ENCODE measurements at places on chromosomes 11 and 22.

DNA sequence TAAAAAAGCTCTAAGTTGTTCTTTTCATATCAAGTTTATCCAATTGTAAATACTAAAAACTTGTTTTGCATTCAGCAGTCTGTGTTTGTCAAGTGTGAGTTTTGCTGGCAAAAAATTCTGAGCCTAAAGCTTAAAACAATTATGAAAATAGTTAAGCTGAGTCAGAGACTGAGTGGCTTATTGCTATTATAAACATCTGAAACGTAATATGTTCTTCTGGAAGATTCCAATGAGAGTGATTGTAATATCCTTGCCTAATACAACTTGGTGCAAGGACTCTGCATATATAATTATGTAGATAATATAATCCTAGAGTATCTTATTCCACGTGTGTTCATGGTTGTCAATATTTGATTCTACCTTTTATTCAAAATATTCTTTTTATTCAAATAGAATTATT lies 14.1 kb upstream of the NUP50 start:
- DNase-seq = no peak

DNA sequence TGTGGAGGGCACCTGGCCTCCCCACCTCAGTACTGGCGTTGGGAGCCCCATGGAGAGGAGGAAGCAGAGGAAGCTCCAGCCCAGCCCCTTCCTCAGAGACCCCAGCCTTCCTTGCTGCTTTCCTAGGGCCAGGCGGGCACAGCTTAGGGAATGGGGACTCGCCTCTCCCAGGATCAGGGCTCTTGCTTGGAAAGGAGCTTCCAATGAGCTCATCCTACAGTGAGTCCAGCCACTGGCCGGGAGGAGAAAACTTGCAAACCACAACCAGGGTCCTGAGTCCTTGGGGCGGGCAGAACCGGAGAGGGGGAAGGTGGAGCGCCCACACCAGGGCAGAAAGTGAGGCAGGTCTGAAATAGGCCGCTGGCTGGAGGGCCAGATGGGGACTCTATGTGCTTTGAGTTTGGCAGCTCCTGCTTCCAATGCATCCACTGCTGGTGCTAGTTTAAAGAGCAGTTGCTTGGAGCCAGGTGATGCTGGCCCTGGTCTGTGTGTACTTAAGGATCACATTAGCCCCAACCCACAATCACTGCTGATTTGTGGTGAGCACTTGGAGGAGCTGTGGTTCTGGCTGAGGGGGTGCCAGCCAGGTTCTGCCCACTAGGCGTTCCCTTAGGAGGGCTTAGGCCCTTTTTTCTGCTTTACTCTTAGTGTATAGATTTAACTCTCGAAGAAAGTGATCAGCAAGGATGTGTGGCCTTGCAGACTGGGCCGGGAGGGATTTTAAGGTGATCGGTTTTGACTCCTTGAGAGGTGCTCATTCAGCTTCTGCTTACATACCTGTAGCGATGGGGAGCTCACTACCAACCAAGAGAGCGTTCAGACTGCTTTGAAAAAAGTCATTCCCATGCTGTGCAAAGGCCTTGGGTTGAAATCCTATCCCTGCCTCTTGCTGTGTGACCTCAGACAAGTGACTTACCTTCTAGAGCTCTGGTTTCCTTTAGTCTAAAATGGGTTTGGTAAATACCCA lies 81.9 kb downstream of the TP53I11 start:
- DNase-seq = no peak

GRCh38 chr11:118914178-118914918 lies 11.4 kb downstream of the BCL9L start:
- DNase-seq = peak; percentile 76

DNA sequence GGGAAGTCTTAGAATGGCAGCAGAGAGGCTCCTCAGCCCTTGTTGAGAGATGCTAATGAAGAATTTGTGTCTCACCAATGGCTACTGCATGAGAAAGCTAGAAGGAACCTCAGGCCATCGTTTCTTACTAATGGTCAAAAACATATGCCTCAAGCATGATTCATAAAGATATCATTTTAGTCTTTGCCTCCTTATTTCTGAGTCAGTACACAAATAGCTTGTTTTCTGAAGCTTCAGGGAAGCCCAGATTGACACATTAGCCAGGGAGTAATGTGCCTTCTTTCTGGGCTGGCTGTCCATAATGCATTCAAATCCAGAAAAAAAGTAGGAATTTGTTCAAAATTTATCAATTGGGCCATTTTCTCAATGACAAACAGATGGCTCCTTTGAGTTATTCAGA lies 169.4 kb upstream of the ZBED5 start:
- DNase-seq = no peak

GRCh38 chr11:14751975-14752407 lies 108.4 kb downstream of the PDE3B start:
- no peak for DNase-seq

GRCh38 chr11:61954851-61955421 lies 4.8 kb downstream of the BEST1 start:
- peak; percentile 17 for DNase-seq

All from CD4-positive, alpha-beta T cell treated with Interleukin-12 subunit alpha and Interleukin-12 subunit beta, for 1 hour (primary cell).